ENCODE measurements at places on chromosomes 1 and 21.

DNA sequence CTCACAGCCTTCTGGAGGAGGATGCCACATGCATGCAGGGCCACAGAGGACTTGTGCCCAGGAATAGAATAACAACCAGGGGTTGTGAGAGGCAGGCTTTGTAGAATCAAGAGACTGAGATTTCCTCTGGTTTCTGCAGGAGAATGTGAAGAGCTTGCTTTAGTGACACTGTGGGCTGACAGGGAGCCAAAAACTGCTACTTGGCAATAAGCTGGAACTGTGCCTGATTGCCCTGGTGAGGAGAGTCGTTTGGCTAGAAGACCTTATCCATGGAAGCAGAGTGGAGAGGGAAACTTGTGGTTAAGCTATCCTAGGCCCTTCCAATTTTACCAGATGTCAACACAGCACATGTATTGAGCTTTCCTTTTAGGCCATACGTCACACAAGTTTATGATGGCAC is 902.1 kb downstream of the MRPL39 start:
- DNase-seq, result no peak

GRCh38 chr1:229430761-229431283 is 3.1 kb downstream of the ACTA1 start:
- DNase-seq, result peak; percentile 89

DNA sequence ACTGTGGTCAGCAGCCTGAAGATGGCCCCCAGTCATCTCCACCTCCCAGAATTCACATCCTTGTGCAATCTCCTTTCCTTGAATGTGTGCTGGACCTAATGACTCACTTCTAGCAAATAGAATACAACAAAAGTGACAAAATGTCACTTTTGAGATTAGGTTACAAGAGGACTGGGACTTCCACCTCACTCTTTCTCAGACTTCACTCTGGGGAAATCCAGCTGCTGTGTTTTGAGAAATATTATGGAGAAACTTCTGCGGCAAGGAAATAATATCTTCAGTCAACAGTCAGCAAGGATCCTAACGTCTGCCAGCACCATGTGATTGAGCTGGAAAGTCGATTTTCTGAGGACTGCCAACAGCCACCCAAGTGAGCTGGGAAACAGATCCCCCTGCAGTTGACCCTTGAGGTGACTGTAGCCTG is 70.5 kb upstream of the GADD45A start:
- DNase-seq, result no peak

GRCh38 chr1:92883297-92883696 is 51.5 kb downstream of the RPL5 start:
- DNase-seq, result no peak

GRCh38 chr1:231803353-231803752 is 176.8 kb downstream of the DISC1 start:
- peak; percentile 65 for DNase-seq

GRCh38 chr1:162861101-162861500 is at the start of gene CCDC190:
Gene CCDC190 (minus strand): TSS chr1:162861175. CDS start chr1:162859646, 1,529 bp downstream.
- DNase-seq, result no peak

DNA sequence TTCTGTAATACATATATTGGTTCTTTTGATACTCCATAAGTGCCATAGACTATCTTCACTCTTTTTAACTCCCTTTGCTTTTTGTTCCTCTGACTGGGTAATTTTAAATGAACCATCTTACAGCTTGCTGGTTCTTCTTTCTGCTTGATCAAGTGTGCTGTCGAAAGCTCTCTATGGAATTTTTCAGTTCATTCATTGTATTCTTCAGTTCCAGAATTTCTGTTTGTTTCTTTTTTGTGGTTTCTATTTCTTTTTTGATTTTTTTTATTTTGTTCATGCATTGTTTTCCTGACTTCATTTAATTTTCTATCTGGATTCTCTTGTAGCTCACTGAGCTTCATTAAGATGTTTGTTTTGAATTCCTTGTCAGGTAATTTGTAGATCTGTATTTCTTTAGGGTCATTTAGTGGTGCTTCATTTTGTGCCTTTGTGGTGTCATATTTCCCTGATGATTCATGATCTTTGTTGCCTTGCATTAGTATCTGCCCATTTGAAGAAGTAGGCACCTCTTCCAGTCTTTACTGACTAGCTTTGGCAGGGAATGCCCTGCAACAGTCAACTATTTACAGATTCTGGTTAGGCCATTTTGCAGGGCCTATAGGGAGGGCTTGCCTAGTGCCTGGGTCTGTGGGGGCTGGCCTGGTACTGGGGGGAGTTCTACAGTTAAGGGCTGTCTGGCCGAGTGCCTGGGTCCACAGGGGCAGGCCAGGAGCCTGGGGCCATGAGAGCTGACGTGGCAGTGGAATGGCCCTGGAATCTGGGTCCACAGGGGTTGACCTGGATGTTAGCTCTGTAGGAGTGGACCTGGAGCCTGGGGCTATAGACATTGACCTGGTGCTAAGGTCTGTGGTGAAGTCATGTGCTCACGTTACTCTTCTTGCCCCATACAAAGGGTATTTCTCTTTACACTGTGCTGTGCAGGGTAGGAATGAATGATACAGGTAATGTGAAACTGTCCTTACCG is 89.7 kb downstream of the MAGI3 start:
- no peak for DNase-seq

DNA sequence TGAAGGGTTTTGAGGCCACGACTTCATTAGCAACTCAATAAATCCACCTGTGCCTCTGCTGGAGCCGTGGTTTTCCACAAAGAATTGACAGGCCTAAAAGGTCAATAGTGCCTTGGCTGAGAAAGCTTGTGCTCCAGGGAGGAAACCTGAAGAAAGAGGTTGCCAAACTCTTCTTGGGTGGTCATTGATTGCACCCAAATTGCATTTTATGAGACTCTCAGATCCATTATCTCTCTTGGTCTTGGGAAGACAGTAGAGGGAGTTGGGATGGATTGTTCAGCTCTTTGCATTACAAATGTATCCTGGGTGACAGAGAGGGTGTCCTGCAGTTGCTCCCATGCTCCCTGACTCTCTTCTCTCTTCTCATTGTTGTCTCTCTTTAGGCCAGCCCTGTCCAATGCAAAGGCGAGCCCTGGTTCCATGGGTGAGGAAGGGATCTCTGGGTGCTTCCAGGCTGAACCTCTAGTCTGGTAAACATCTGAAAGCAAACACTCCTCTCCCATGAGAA is 46.1 kb upstream of the HTR1D start:
- no peak for DNase-seq

DNA sequence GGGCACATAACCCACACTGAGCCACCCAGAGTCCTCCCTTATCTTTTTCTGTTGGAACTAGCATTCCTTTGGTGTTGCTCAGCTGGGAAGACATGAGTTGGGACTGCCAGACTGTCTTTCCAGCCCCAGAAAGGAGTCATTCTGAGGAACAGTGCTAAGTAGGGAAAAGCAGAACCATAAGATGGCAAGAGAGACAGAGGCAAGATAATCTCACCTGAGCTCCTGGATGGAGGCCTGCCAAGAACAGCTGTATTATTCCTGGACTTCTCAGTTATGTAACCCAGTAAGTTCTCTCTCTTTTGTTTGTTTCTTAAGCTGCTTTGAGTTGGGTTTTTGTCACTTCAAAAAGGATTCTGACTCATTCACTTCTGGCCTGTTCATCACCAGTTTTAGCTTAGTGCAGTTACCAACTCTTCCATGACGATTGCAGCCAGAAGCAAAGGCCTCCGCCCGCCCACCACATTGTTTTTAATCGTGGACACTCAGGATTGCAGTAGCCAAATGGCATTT is 134.4 kb downstream of the OMA1 start:
- DNase-seq, result no peak

DNA sequence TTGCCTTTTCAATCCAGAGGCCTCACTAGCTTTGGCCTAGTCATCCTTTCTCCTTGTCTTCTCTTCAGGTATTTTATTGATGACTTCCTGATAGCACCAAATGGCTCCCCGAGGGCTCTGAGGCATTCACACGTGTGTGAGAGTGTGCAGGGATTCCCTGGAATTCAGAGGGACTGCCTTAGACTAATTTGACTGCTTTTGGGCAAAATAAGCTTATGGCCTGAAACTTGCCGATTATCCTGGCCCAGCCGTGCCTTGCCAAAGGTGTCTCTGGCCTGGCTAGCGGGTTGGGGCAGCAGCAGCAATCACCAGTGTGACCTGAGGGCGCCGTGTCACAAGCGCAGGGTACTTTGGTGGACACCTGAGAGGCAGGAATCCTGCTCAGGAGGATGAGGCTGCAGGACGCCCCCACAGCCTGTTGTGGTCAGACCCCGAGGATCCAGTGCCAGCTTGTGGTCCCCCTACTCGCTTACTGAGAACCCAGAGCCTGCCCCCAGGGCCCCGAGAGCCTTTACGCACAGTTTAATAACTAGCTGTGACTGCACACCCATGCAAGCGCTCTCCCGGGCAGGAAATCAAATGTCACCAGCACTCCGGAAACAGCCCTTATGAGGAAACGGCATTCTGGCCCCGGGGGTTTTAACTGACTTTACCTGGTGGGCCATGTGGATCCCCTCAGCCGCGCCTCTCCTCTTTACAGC is 62.8 kb upstream of the PDE9A start:
- peak; percentile 17 for DNase-seq

DNA sequence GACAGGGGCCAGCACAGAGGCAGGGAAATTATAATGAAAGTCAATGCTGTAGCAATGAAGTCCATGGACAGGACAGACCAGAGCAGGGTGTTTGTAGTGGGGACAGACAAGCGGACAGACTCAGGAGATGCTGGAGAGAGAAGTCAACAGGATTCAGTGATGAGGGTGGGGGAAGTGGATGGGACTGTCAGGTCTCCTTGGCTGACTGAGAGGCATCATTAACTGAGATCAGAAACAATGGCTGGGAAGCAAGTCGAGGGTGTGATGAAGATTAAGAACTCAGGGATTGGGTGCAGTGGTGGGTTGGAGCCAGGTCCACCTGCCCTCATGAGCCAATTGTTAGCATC is 25.5 kb downstream of the CD58 start:
- no peak for DNase-seq

DNA sequence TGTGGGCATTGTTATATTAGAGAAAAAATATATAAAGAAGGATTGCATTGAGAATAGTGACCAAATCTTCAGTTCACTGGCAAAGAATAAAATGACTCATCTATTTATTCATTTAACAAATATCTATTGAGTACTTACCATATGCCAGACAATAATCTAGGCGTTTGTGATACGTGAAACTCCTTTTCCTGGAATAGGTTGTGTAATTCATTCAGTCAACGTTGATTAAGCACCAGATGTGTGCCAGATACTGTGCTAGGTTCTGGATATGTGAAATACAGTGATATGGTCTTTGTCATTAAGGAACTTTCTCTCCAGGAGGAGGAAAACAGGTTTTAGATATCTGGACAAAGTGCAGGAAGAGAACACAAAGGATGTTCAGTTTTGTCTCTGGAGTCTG is 344.5 kb downstream of the RWDD3 start:
- DNase-seq, result no peak

GRCh38 chr1:175839779-175840669 is 96.6 kb upstream of the TNR start:
- DNase-seq, result peak; percentile 39

GRCh38 chr1:167095368-167095767 is 1.5 kb downstream of the STYXL2 start:
- DNase-seq, result peak; percentile 18

DNA sequence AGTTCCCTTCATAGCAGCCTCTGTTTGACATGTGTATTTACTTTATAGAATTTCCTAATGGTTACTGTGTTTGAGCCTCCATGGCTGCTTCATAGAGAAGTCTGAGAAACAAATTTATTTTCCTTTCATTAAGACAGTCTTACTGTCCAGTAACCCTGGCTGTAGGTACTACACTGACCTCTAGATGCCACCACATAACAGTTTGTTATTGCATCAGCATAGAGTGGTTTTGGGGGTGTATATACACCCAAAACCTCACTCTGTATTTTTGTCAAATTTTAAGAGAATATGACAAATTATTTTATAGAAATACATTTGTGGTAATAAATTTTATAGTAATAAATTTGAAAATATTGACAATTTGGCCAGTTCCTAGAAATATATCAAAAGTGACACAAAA is 57.3 kb downstream of the OBSCN start:
- peak; percentile 48 for DNase-seq

- DNase-seq, result no peak
These were observed 30.6 kb upstream of the UAP1 start for GRCh38 chr1:162530988-162531319.
